ENCODE measurements at places on chromosomes 12 and 14.

- no peak for DNase-seq
These were observed 17.8 kb downstream of the EIF2S1 start for GRCh38 chr14:67377916-67378315.

GRCh38 chr12:25708661-25709060 lies 155.6 kb upstream of the LMNTD1 start:
- DNase-seq, result no peak

DNA sequence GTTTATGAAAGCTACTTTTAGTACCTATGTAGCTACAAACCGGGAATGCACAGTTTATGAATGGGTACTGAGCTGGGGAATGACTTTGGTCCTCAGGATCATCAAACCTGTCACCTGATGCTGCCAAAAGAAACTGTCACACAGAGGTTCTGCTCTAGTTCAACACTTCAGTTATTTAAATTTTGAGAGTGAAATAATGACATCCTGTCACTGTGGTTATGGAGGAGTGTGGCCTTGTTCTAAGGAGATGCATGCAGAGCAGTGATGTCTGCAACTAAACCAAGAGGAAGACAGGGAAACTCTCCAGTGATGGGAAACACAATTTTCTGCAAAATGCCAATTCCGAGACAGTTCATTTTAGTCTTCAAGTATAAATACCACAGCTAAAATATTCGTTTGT lies 4.8 kb upstream of the AEBP2 start:
- DNase-seq, result no peak

GRCh38 chr14:39857376-39858055 lies 425.3 kb upstream of the FBXO33 start:
- no peak for DNase-seq

DNA sequence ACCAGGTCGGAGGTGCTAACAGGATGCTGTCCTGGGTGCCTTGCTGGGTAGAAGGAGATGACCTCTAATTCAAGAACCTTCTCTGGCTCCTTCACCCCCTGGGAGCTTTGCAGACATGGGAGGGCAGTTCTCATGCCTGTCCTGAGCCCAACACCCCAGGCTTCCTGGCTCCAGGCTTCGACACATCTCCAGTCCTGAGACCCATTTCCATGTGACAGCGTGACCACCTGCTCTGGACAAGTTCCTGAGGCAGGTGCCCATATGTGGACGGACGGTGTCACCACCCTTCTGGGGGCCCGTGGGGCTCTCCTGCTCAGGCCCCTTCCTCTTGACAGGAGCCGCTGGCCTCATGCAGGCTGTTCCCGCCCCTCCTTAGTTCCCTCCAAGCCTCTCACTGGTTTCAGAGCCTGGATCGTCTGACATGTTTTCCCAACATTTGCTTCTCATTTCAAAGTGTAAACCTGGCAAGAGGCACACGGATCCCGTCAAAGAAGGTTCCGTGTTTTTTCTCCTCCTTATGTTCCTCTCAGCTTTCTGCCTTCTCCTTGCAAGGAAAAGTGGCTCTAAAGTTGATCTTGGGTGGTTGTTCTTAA lies 291.9 kb upstream of the RTL1 start:
- no peak for DNase-seq

Data from mesothelial cell of epicardium (in vitro differentiated cells).